Lower lobe of right lung (tissue), 2 donors: ENCODE measurements at places on chromosomes 7 and 10. TPM values are rescaled to one million over a fixed set of nuclear protein-coding genes. Genes with fewer than 3 reads are reported as not detected.

Gene NKX6-2
- total RNA-seq, result not detected

Gene HTRA1
- total RNA-seq, result 45.3 TPM

Gene C7orf33
- not detected for total RNA-seq

Gene FGFR2
- 59.2 TPM for total RNA-seq

Gene ZNF365
- 1.2 TPM for total RNA-seq

Gene SLC13A1
- not detected for total RNA-seq

Gene TDRD1
- 0.09 TPM for total RNA-seq

Gene DYNC1I1
- total RNA-seq, result 1.3 TPM

Gene EPHB6
- 12.2 TPM for total RNA-seq

Gene ZNF33A
- total RNA-seq, result 30.2 TPM

Gene COL13A1
- 9.2 TPM for total RNA-seq

Gene CHPF2
- total RNA-seq, result 34.7 TPM

Gene SORCS3
- total RNA-seq, result not detected

Gene GNAT3
- total RNA-seq, result not detected

Gene ABCA13
- 2.2 TPM for total RNA-seq

Gene VSTM4
- 18.7 TPM for total RNA-seq

Gene ICA1
- total RNA-seq, result 19.5 TPM

Gene RPEL1
- 0.30 TPM for total RNA-seq

Gene GPR15LG
- total RNA-seq, result not detected

Gene PIP
- 12.6 TPM for total RNA-seq

Gene CH25H
- total RNA-seq, result 4.4 TPM

Gene SLC37A3
- total RNA-seq, result 31.1 TPM

Gene C10orf67
- total RNA-seq, result 1.2 TPM

Gene PRLHR
- not detected for total RNA-seq

Gene ZFAND2A
- total RNA-seq, result 14.8 TPM

Gene ASB15
- total RNA-seq, result not detected

Gene GATAD1
- total RNA-seq, result 39.9 TPM

Gene MYL10
- not detected for total RNA-seq

Gene POM121L12
- total RNA-seq, result not detected

Gene AIFM2
- 9.7 TPM for total RNA-seq

Gene ETV1
- 89.0 TPM for total RNA-seq

Gene ADCYAP1R1
- total RNA-seq, result 2.9 TPM

Gene FOXI2
- not detected for total RNA-seq

Gene MGAM2
- total RNA-seq, result 1.4 TPM

Gene GPR85
- total RNA-seq, result 4.5 TPM

Gene PLXNA4
- 4.3 TPM for total RNA-seq

Gene TCTN3
- total RNA-seq, result 26.4 TPM

Gene HOXA3
- 4.6 TPM for total RNA-seq

Gene SFRP4
- total RNA-seq, result 4.8 TPM

Gene THSD7A
- 7.2 TPM for total RNA-seq

Gene FMC1
- total RNA-seq, result 10.8 TPM

Gene GTF2IRD1
- 16.3 TPM for total RNA-seq

Gene LRMDA
- 29.9 TPM for total RNA-seq

Gene ANKRD1
- 47.5 TPM for total RNA-seq
